Activated T-helper 9 cell treated with anti-CD3 and anti-CD28 coated beads, Interleukin-2, amount 50 U/mL, for 16 hours (primary cell): ENCODE measurements at places on chromosomes 2 and 18.

- DNase-seq, result no peak
Measured at GRCh38 chr2:3071685-3072263, 305.8 kb downstream of the EIPR1 start.

GRCh38 chr2:240245706-240246105, 105.2 kb upstream of the OTOS start:
- no peak for DNase-seq

- DNase-seq, result no peak
Measured at GRCh38 chr2:239275847-239276831, 124.7 kb downstream of the HDAC4 start.

DNA sequence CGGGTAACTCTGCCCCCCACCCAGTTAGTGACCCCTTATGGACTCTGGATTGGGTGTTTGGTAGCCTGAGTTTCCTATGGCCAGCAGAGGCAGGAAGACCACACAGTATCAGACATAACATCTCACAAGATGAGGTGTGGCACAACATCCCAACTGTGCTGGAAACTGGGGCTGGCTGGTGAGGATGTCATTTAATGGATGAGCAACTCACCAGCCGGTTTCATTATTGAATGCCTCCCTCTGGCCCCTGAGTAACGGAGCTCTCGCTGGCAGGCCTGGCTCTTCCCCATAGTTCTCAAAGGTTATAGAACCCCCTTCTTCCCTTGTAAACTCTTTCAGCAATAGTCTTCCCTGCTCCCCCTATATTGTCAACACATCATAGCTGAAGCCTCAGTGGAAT, 195.0 kb downstream of the BCL11A start:
- no peak for DNase-seq

GRCh38 chr2:23506531-23507266, 121.7 kb downstream of the KLHL29 start:
- DNase-seq, result no peak

GRCh38 chr18:65907281-65907680, 156.5 kb downstream of the CDH7 start:
- DNase-seq, result no peak

GRCh38 chr18:9704233-9705118, 3.6 kb upstream of the RAB31 start:
- no peak for DNase-seq

- no peak for DNase-seq
Measured at GRCh38 chr2:60320724-60321123, 232.7 kb downstream of the BCL11A start.

DNA sequence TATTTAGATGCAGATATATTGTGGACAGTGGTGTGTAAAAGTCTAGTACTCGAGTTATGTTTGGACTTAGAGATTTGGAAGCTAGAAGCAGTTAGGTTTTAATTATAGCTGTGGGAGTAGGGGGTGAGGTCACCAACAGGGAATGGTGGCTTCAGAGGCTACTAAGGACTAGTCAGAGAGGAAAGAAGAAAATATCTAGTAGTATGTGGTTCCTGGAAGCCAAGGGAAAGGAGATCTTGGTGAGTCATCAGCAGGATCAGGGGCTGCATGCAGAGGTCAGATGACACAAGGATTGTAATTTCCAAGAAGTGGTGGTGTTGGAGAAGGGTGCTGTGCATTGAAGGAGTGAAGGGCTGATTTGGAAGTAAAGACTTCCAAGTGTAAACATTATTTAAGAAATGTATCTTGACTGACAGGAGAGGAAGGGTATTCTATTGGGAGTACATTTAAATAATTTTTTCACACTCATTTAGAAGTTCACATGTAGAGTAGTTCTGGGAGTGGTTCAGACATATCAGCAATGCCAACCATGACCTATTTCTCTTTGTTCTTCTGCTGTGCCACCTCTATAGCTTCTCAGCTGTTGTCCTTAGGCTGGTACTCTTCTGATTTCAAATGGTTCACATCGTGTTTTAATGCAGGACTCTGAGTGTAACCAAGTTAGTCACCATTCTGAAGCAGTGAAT, 59.1 kb downstream of the ACSL3 start:
- no peak for DNase-seq

DNA sequence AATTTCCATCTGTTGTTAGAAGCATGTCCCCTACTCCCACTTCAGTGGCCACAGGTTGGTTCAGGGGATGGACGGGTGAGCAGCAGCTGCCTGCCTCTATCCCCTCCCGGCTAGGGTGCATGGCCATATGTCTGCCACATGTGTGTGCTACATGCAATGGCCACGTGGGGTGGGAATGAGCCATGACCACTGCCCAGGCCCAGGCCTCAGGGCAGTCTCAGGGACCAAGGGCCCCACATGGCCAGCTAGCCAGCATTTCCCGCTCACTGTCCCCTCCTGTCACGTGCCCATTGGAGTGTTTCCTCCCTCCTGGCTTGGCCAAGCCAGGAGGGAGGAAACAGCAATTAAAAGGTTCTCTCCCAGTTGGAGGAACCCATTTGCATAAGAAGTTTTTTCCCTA, 117.1 kb downstream of the KCNS3 start:
- no peak for DNase-seq

DNA sequence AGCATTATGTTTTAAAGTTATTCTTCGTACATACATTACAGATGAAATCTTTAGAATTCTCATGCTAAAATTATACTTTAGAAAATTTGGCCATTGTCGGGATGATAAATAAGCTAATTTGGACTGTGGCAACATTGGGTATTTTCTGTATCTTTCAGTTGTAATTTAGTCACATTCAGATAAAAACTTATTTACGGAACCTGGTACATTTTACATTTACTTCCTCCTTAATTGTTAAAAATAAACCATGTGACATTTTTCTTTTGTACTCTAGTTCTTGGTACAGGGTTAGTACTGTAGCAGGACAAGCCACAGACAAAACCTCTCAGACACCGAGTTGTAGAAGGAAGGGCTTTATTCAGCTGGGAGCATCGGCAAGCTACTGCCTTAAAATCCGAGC, 4.2 kb downstream of the CNDP2 start:
- DNase-seq, result no peak

DNA sequence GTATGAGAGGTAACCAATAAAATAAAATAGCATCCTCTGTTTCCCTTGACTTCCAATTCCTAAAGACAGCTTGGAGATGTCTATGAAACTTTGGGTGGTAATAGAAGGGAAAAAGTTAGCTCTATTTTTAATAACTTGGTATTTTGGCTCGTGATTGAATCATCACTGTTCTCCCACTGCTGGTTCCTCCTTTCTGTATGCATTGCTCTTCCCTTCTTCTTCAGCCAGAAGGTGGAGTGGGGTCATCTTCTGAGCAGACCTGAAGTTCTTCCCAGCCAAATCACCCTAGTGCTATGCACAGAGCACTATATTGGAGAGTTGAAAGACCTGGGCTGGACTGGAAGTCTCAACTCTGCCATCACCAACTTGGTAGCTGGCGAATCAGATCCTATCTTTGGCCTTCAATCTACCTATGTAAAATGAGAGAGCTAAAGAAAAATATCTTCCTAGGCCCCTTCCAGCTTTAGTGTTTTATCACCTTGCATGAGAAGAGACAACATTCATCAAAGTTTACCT, 54.1 kb downstream of the CPO start:
- DNase-seq, result no peak

GRCh38 chr2:214543386-214543955, 132.6 kb downstream of the VWC2L start:
- DNase-seq, result no peak

DNA sequence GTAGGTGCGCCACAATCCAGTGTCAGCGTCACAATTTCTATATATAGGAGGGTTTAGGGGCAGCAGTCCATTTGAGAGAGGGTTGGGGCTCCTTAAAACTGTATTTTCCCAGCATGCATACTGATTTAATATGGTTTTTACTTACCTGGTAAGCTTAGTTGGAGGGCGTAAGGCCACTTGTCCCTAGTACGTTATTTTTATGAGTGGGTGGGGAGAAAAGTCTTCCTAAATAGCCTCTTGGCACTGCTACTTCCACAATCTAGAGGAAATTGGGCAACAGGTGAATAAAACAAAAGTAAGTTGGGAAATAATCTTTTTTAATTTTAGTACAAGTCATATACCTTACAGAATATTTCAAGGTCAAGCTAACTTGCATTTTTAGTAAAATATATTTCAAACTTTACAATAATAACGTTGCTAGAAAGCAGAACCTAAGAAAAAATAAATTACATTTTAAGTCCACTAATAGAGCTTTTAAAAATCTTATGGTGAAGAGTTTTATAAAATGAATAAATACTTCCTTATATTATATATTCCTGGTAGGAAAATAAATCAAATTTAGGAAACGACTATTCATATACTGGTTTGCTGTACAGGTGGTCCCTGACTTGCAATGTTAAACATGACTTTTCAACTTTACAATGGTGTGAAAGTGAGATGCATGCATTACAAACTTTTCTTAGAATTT, 20.9 kb downstream of the DHRS9 start:
- no peak for DNase-seq

- DNase-seq, result no peak
Measured at GRCh38 chr18:3869848-3870247, 419.9 kb downstream of the TGIF1 start.

DNA sequence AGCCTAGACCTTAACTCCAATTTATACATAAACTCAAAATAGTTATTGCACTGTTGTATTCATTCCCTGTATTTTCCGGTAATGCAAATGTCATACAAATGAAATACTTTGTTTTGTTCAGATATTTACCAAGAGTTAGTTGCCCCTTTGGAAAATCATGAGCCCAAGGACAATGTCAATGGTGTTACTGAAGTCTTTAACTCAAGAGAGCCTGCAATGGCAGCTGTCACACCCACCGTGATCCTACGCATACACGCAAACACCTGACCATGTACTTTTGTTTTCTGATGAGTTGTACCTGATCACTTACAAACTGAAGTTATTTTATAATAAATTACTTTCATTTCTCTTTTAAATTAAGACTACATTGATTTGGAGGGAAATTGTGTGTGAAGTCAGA, 11.7 kb upstream of the WIPF1 start:
- no peak for DNase-seq

- no peak for DNase-seq
Measured at GRCh38 chr2:54728669-54729120, 5.2 kb downstream of the EML6 start.

DNA sequence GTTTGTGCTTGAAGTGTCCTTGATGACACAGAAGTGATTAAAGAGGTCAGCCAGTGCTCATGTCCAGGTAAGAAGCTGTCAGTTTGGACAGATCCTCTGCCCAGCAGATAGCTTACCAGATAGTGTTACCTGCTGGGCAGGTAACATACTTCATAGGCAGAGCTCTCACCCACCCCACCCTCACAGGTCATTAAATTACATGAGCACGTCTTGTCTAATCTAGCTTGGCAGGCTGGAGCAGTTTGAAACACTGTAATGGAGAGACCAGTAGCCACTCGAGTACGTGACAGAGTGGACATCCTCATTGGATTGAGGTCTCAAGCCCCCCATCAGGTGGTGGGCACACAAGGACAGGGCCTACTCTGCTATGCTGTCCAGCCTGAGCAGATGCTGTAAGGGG, 27.1 kb downstream of the TTC32 start:
- no peak for DNase-seq

GRCh38 chr18:46388286-46388685, 268.7 kb downstream of the LOXHD1 start:
- no peak for DNase-seq

- no peak for DNase-seq
Measured at GRCh38 chr2:231222318-231223000, 24.0 kb downstream of the ARMC9 start.

DNA sequence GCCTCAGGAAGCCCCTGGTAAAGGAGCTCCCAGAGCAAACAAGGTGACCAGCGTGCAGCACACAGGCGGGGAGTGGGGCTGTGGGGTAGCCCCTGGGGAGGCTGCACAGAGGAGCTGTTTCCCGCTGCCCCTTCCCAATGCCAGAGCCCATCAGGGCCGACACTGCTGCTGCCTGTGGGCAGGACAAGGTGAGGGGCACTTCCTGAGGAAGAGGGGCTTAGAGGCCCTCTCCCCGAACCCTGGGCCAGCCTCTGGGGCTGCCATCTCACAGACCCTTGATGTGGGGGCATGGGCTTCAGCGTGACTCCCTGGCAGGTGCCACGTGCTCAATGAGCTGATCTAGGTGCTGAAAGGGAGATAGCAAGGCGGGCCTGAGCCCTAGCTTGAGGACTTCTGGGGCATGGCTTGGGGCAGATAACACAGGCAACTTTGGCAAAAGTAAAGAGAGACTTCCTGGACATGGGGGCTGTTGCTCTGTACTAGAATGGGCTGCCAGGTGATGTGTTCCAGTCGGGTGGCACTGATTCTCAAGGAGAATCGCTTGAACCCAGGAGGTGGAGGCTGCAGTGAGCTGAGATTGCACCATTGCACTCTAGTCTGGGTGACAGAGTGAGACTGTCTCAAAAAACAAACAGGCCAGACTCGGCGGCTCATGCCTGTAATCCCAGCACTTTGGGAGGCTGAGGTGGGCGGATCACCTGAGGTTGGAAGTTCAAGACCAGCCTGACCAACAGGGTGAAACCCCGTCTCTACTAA, 9.9 kb upstream of the KLF11 start:
- DNase-seq, result no peak

DNA sequence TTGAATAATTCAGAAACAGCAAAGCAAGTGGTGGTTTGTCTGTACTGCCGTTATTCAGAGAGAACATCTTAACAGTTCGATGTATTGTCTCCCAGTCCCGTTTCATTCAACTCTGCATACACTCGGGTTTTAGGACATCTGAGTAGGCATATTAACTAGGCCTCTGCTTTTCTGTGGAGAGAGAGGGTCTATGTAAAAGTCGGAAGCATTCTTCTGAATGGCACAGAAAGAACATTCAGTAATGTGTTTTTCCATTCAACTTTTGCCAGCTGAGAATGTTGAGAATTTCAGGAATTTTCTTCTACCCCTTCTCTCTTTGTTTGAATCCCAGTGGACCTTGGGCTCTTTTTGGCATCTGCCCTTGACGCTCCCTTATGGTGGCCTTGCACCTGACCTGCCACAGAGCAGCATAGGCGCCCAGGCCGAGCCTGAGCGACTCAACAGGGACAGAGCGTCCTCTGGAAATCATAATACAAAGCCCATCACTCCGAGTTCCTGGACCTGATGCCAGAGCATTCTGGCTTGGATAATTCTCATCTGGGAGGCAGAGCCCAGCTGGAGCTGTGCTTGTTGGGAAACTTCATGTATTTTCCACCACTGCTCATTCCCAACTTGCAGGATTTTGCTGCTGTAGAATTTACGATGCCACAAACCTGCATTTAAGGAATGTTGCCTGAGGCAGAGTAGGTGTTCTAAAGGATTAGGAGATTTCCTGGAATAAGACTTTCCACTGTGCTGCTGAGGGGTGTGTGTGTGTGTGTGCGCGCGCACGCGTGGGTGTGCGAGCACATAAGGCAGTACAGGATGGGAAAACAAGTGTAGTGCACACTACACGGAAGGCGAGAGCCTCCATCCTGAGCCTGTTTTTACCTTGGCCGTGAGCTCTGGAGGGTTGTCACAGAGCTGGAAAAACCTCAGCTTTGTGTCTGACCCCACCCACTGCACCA, 77.2 kb upstream of the TXNDC2 start:
- no peak for DNase-seq
